ENCODE measurements at places on chromosomes 11 and 22.

DNA sequence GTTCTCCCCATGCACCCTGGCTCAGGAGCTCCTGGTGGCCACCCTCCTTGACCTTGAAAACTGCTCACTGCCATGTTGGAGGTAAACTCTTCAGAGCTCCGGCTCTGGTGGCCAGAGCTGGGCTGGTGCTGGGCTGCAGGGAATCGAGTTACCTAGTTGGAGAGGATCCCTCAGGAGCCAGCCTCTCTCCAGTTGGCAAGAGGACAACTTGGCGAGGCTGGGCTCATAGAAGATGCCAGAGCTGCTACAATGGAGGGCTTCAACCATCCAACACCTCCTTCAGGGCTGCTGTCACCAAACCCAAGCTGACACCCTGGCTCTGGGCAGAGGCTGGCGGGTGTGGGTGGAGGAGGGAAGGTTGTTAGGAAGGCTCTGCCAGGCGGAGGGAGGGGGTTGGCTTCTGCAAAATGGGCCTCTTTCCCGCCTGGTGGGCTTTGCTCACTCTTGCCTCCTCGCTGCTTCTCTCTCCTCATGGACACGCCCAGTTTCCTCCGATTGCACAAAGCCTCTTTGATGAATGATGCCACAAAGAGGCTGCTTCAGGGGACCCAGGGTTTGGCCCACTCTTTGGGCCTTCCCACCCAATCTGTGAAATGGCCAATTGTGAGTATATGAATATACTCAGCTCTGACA, 53.1 kb downstream of the THAP12 start:
- no peak for DNase-seq

DNA sequence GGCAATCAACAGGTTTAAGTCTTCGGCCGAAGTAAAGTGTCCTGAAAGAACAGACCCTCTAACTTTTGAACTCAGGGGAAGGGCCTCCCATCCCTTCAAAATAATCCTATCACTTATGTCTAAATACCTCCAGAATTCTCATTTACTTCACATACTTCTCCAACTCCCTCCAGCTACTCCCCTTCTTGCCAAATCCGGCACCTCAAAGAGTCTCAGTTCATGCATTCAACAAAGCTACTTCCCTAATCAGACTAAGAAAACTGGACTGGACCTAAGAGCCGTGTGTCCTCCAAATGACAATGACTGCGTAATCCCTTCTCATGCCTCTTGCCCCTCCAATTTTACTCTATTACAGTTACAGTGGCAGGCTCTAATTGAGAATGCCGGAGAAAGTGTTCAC, 1.3 kb downstream of the DDB1 start:
- DNase-seq = no peak

GRCh38 chr11:44189986-44190882, 94.8 kb downstream of the EXT2 start:
- no peak for DNase-seq

DNA sequence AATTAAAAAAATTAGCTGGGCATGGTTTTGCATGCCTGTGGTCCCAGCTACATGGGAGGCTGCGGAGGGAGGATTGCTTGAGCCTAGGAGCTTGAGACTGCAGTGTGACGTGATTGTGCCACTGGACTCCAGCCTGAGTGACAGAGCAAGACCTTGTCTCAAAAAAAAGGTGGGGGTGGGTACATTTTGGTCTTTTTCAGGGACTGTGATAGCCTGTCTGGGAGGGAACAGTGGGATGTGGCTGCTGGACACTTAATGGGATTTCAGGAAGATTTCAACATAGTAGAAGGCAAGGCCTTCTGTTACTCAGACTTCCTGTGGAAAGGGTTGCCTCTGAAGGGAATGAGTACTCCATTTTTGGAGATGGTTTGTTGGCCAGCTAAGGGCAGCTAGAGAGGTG, 40.6 kb downstream of the RELT start:
- DNase-seq = no peak

GRCh38 chr11:15484398-15484797, 369.7 kb downstream of the INSC start:
- no peak for DNase-seq

DNA sequence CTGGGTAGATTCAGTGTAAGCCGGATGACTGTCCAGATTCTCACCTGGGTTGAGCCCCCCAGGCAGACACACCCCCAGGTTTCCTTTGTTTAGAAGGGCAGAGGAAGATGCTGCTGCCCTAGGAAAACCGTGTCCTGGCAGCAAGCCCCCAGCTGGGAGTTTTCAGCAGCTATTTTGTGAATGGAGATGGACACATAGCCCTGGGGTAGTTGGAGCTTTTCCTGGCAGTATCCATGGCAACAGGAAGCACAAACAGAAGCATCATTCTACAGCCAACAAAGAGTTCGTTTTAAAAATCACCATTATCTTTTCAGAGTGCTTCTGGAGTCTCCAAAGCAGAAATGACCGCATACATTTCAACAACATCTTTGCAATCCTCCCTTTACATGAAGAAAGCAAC, 245.5 kb downstream of the BRD1 start:
- no peak for DNase-seq

- DNase-seq = no peak
Observed at GRCh38 chr11:102488208-102488607, 35.6 kb upstream of the TMEM123 start.

- DNase-seq = no peak
Observed at GRCh38 chr11:78938971-78939370, 364.3 kb upstream of the NARS2 start.

DNA sequence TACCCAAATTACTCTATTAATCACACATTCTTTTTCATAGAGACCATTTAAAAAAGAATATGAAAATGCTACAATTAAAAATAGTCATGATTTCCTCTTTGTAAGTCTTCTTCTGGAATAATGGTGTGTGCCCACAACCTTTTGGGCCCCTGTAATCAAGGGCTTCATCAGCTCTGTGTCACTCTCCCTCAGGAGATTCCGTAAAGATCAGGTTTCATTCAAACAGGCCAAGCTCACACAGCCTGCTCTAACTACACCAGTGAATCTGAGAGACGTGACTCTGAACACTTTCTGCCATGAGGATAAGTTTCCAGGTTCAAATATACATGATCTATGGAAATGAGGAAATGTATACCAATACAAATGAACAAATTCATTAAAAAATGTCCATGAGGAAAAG, 9.5 kb downstream of the DRICH1 start:
- no peak for DNase-seq

- no peak for DNase-seq
Observed at GRCh38 chr11:102497061-102497460, 33.5 kb downstream of the MMP7 start.

GRCh38 chr11:80838153-80838552, 1397.3 kb upstream of the TENM4 start:
- DNase-seq = no peak

- no peak for DNase-seq
Observed at GRCh38 chr22:49606562-49607290, 220.9 kb downstream of the BRD1 start.

GRCh38 chr11:113805640-113806039, 26.0 kb downstream of the CLDN25 start:
- no peak for DNase-seq

DNA sequence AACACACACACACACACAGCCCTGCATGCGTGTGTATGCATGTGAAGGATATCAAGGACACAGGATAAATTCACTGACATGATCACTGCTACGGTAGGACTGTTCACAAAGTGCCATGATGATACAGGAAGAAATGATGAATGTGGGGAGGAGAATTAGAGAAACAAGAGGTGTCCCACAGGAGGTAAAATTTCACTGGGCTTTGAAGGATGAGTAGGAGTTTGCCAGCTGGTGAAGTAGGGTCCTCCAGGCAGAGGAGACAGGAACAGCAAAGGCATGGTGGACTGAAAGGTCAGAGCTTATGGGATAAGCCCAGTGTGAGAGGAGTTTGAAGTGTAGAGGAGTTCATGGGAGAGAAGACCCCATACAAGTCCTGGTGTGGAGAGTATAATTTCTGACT, 18.6 kb downstream of the NECTIN1 start:
- no peak for DNase-seq

GRCh38 chr22:46054091-46055073, 77.4 kb upstream of the WNT7B start:
- no peak for DNase-seq

- DNase-seq = peak; percentile 21
Observed at GRCh38 chr11:38593649-38594048, 1995.6 kb upstream of the RAG2 start.

GRCh38 chr11:130055617-130056016, 14.1 kb upstream of the APLP2 start:
- no peak for DNase-seq

DNA sequence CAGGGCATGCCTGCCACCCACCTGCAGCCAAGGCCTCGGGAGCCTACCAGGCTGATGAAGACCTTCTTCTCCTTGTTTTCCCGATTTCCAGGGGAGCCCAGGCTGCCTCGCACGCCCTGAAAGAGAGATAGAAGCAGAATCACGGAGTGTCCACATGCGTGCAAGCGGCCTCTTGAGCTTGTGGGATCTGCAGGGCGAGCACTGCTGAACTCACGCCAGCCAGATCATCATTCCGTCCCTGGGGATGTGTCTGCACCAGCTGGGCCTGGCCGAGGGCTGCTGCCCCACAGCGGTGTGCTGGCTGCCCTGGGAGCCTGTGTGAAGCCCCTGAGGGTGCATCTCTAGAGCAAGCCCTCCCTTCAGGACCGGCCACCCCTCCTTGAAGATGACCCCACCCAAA, 17.9 kb downstream of the USH1C start:
- DNase-seq = no peak

DNA sequence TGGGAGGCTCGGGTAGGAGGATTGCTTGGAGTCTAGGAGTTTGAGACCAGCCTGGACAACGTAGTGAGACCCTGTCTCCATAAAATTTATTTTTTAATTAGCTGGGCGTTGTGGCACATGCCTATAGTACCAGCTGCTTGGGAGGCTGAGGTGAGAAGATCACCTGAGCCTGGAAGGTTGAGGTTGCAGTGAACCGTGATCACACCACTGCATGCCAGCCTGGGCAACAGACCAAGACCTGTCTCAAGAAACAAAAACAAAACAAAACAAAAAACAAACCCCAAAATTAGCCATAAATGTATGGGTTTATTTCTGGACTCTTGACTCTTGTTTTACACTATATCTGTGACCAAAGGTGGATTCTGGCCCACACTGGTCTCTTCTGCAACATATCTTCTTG, 41.6 kb downstream of the EIF3F start:
- DNase-seq = no peak

DNA sequence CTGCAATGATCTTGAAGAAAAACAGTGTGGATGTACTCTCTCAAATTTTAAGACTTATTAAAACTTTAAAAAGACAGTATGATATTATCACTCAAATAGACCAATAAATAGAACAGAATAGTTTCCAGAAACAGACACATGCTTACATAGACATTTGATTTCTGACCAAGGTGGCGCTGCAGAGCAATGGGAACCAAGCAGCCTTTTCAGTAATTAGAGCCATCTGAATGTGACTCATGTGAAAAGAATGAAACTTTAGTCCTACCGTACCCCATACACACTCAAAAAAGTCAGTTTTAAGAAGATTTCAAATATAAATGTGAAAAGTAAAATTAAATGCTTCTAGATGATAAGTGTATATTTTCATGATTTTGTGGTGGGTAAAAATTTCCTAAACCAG, 74.2 kb upstream of the MS4A8 start:
- DNase-seq = no peak

DNA sequence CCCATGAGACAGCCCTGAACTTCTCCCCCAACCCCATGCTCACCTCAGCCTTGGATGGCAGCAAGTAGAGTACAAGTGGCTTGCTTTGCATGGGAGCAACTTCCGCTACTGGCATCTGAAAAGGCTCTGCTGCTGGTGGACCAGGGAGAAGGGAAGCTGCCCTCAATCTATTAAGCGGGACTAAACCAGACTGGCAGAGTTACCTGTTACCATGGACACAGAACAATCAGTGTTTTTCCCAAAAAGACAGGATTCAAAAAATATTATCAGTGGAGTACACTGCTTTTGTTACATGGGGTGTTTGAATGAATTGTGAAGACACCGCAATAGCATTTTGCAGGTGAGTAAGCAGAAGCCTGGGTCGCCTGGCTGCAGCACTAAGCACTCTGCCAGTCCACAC, 631.4 kb upstream of the B3GAT1 start:
- no peak for DNase-seq

DNA sequence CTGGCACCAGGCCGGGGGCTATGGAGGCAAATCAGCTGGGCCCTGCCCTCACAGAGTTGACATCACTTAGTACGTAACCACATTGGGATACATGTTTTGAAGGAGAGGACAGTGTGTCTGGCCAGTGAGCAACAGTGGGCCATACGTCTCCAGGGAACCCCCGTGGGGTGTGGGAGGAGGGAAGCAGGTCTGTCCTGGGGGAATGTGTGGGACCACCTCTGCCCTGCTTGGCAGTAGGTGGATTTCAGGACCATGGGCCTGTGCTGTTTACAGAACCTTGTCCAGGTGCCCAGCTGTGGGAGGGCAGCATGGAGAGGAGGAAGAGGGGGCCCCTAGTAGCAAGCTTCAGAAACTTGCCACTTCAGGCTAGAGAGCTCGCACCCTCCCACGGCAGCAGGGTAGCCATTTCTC, 21.0 kb downstream of the P2RY2 start:
- no peak for DNase-seq

DNA sequence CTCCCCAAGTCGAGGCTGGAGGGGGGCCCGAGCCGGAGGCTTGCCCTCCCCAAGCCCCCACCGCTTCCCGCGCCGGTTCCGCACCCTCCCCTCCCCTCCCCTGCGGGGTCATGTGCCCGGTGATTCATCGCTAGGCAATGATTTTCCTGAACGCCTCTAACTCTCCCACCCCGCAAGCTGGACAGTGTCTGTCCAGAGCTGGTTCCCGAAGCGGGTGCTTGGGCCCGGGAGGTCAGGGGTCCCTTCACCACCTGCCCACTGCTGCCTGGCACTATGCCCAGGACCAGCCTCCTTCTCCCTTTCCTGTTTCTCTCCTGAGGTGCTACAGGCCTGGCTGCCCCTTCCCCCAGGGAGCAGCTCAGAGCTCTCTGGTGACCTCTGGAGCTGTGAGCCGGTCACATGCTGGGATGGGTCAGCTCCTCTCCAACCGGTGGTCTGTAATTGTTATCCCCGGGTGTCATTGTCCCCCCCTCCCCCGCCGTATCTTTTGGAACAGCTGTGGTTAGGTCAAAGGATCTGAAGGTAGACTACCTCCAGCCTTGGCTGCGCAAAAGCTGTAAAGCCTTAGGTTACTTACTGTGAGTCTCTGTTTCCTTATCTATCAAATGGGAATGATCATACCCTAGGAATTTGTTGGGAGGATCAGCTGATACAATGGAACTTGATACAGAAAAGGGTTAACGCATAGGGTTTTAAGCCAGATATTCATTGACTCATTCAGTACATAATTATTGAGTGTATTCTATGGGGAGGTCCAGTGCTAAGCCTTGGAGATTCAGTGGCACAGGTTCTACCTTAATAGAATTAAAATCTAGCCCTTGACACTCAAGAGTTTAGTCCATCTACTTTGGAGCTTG, 753 bp downstream of the STX3 start:
- DNase-seq = no peak

All from AG04449 (cell line).